ENCODE measurements at places on chromosomes 11 and 22.
A peak's percentile ranks its signal among the peaks of the same experiment; 100 is the strongest.

- peak; percentile 27 for DNase-seq
Measured at GRCh38 chr11:45097721-45098493, 48.5 kb upstream of the PRDM11 start.

DNA sequence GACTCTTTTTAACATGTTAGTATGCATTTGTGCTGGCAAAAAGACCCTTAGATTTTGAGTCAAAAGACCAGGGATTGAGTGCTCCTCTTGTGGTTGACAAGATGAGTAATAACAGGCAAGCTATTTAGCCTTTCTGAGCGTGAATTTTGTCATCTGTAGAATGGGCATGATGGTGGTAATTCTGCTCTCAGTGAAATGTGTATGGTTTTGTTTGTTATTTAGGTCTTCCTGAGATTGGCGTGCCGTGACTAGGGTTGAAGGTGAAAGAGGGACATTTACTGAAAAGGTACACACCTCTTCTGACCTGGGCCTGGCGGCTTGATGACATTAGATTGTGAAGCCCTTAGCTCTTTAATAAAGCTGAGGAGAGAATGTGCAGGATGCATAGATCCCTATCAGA, 8.4 kb upstream of the CEP295 start:
- DNase-seq = no peak

DNA sequence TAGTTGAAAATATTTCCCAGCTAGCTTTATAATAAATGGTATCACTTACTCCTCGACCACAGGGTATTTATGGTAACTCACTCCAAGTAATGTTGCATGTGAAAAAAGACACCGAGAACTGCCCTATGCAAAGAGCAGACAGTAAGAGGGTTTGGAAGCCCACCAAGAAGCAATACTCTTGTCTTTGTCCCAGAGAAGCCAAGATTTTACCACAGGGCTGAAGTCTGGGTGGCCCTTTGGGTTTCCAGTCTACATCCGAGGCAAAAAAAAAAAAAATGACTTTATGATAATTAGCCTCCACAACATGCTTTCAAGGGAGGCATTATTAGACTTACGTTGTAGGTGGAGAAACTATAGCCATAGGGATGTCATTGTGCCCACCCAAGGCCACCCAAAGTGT, 83.6 kb downstream of the CCDC34 start:
- DNase-seq = no peak

GRCh38 chr11:84626256-84626655, 1000.9 kb downstream of the DLG2 start:
- DNase-seq = no peak

DNA sequence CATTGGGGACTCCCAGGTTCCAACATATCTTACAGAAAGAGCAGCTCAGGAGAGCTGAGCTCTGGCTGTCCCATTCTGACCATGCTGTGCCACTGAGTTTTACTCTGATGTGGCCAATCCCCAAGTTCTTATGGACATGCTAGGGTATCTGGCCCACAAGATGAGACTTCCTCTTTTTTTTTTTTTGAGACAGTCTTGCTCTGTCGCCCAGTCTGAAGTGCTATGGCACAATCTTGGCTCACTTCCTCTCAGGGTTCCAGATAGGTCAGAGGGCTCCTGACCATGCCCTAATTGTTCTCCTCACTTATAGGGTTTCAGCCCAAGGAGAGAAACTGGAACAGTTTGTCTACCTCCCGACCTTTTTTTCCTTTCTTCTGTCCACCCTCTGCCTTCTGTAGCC, 152.3 kb upstream of the CCDC90B start:
- DNase-seq = no peak

DNA sequence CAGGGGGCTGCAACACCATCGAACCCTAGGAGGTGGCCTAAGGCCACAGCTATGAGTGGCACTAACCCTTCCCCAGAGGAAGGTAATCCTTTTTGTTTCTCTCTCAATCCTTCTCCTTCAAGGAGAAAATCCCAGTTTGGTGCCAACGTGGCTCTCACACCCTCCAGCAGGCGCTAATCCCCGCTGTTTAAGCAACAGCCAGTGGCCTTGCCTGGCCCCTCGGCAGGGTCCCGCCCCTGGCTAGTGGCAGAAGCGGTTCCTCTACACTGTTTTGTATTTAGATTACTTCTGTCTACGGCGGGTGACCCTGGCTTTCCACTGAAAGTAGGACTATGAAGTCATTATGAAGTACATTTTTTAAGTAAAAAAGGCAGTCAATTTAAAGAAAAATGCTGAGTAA, 15.5 kb downstream of the GNAZ start:
- DNase-seq = no peak

- DNase-seq = peak; percentile 27
Measured at GRCh38 chr11:7677071-7677470, 3.8 kb upstream of the CYB5R2 start.

GRCh38 chr22:30273711-30274436, 7.2 kb upstream of the OSM start:
- DNase-seq = no peak

DNA sequence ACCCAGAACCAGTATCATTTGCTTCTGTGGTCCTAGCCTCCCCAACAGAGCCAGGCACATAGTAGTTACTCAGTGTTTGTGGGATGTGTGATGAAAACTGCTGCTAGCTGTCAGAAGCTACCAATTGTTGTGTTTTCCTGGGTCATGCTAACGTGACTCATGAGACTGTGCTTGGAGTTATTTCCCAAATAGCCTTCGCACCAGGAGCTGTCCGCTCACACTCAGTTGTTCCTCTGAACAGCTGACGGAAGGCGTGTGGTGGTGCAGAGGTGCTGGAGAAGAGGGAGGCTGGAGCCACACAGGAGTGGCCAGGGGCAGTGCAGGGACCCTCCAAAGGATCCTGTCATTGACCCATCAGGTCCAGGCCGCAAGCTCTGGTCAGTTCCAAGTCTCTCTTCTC, 53.9 kb upstream of the TBCEL start:
- no peak for DNase-seq

GRCh38 chr11:12281571-12282478, 95.5 kb upstream of the PARVA start:
- peak; percentile 72 for DNase-seq

GRCh38 chr22:42997582-42998090, 17.3 kb downstream of the PACSIN2 start:
- no peak for DNase-seq

DNA sequence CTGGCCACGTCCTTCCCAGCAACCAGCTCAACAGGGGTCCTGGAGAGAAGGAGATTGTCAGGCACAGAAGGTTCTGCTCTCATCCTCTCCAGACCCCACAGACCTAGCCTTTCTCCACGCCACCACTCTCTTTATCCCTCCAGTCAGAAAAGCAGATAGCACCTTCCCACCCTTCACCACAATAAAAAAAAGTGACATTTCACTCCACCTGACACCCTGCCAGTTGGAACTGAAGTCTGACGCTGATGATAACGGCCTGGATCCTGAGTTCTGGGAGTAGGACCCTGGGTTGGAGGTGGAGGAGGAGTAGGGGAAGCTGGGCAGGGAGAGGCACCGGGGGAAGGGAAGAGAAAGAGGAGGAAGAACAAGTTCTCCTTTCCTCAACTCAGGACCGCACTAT, 127.5 kb upstream of the ANO1 start:
- no peak for DNase-seq

DNA sequence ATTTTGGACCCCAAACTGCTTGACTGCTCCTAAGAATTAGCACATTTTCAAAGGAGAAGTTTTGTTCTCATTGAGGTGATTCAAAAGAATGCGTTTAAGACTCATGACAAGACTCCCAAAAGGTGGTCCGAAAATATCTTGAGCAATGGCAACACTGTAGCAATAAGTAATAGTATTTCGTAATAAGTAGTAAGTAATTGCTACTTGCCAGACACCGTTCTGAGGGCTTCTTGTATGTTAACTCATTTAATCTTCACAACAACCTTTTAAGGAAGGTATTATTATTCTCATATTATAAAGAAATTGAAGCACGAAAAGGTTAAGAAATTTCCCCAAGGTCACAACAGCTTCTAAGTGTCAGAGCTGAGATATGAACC, 184.0 kb upstream of the SORL1-AS1 start:
- DNase-seq = no peak

GRCh38 chr11:111230122-111230465, 15.4 kb upstream of the POU2AF2 start:
- DNase-seq = no peak
